Fibroblast of skin of scalp (primary cell): ENCODE measurements at places on chromosomes 3 and 15.

DNA sequence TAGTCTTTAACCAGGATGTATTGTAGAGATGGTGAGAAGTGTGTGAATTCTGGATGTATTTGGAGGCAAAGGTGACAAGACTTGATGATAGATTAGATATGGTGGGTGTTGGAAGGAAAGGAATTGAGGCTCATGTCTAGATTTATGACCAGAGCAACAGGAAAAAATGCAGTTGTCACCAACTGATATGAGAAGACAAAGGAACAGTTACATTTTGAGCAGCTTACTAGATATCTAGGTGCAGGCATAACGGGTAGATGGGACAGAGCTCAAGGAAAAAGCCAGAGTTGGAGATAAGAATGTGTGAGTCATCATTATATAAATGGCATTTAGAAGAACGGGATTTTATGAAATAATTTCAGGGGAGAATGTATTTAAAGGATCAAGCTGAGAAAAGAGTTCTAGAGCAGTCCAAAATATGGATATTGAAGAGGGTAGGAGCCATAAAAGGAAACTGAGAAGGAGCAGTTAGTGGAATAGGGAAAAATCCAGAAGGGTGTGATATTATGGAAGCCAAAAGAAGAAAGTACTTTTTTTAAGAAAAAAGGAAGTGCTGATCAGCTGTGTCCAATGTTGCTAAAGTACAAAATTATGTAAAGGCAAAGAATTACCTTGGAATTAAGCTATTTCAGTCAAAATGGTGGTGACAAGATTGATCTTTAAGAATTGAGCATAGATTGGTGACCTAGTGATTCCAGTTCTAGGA lies 262.5 kb downstream of the CGGBP1 start:
- DNase-seq, result no peak

GRCh38 chr3:138362538-138362937 lies 14.2 kb downstream of the MRAS start:
- no peak for DNase-seq

DNA sequence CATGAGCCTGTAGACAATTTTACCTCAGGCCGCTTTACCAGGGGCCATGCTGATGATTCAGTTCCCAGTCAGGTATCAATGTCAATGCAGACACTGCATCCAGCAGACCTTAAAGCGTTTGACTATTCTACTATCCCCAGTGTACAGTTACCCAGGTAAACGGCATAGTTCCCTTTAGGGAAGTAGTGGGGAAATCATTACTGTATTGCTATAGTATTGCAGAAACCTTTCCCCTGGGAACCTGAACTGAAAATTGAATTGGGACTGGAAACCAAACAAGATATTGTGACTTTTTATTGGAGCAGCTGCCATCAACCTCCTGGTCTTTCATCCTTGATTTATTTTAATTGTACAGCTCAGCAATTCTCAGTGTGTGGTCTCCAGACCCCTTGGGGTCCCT lies 6.6 kb upstream of the INAFM2 start:
- DNase-seq, result no peak

- no peak for DNase-seq
Measured at GRCh38 chr15:32880642-32881041, 162.8 kb downstream of the GREM1 start.

GRCh38 chr15:95368191-95368590 lies 962.3 kb upstream of the NR2F2 start:
- no peak for DNase-seq
